ENCODE measurements at places on chromosomes 1 and 21.

DNA sequence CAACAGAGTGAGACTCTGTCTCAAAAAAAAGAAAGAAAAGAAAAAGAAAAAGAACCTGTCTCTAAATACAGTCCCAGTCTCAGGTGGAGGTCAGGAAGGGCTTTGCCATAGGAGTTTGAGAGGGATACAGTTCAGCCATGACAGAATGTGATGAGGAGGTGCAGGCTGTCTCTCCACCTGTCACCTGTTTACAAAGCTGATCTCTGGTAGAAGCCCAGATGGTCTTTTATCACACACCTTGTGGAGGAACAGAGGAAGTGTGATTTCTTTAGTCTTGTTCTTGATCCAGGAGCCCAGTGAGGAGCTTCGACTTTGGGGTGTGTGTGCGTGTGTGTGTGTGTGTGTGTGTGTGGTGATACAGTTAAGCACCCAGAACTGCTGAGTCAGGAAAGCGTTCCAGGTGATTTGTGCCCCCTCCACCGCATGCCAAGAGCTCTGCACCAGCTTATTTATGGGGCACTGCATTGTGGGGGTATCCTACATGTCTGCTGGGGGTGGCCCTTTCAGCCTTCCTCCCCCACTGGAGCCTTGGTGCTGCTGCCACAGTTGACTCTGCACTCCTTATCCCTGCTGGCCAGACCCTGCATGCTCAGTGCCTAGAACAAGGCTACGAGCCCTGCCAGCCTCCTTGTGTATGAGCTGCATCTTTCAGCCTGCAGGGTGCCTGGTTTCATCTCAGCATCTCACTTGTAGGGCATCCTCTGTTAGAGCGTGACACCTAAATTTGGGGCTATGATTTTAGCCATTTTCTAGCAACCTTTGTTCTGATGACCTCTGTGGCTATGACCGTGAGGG is 19.3 kb downstream of the DOP1B start:
- DNase-seq, result no peak

GRCh38 chr1:100308777-100309176 is 42.8 kb downstream of the RTCA start:
- no peak for DNase-seq

- DNase-seq, result no peak
Observed at GRCh38 chr1:37071829-37072228, 37.5 kb upstream of the GRIK3 start.

DNA sequence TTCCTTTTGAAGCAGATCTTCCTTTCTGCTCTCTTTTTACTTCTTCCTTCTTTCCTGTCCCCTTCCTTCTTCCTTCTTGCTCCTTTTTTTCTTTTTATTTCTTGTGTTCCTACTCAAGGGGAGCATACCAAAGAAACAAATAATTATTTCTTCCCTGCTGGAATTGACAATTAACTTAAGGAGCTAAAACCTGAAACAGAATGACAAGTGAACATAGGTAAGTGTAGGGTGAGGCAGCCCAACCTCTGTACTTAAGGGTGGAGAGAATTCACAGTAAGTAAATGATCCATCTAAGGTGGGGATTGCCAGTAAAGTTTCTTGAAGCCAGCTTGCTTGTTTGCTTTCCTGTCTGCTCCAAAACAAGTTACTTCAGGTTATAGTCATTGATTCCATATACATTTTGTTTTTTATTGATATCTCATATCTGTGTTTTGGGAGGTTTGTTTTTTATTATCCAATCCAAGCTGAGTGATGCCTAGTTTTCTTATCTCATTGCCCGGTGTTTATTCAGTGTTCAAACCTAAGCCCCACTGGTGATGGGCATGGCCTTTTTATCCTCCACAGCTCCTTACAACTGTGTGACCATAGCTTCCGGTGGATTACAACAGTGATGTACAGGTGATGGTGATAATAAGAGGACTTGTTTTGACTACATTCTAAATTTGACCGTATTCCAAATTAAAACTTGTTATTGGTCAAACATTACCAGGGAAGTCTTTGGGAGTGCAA is 133.2 kb upstream of the IVNS1ABP start:
- no peak for DNase-seq

DNA sequence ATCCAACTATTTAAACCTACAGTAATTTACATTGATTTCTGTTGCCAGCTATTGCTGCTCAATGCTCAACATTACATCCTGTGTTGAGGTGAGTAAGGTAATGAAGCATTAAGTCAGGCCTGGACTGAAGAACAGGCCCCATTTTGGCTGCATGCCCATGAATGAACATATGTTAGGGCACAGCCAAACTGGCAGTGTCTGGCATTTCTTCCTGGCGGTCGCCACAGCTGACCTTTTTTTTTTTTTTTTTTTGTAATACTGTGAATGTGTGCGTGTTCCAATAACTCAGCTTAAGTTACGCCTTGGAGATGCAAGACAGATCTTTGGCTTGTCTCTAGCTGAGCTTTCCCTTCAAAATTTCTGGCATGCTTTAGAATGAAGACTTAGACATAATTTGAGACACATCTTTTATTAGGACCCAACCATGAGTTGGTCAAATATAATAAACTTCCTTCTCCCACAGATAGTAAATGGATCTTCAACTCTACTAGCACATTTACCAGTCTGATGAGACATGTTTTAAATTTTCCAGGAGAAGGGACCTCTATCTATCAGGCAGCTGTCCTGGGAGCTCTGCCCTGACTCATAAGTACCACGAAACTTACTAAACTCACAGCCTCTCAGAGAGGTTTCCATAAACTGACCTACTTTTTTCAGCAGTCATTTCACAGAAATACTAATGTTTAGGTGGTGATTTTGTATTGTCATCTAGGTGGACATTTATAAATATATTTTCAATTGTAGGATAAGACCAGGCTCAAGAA is 341.1 kb upstream of the RUNX1 start:
- DNase-seq, result no peak

DNA sequence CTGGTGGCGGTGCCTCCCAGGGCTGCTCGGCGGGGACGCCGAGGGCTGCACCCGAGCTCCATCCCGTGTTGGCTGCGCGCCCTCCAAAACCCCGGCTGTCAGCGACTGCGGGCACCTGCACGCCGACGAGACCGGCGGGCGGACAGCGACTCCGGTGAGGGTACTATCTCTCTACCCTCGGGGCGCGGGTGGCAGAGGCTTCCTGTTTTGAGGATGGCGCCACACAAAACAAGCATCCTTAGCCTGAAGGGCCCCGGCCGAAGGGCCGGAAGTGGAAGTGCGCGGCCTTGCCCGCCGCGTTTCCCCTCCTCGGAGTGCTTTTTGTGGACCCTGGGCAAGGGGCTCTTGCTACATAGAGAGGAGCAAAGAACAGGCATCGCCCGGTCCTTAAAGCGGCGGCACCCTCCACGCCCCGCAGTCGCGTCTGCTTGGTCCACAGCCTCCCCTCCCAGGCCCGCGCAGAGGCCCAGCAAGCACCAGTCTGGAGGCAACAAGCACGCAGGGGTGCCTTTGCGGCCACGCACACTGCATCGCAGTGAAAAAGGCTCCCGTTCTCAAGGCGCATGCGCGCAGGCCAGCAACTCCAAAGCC is 561 bp upstream of the COQ8A start:
- peak; percentile 83 for DNase-seq

DNA sequence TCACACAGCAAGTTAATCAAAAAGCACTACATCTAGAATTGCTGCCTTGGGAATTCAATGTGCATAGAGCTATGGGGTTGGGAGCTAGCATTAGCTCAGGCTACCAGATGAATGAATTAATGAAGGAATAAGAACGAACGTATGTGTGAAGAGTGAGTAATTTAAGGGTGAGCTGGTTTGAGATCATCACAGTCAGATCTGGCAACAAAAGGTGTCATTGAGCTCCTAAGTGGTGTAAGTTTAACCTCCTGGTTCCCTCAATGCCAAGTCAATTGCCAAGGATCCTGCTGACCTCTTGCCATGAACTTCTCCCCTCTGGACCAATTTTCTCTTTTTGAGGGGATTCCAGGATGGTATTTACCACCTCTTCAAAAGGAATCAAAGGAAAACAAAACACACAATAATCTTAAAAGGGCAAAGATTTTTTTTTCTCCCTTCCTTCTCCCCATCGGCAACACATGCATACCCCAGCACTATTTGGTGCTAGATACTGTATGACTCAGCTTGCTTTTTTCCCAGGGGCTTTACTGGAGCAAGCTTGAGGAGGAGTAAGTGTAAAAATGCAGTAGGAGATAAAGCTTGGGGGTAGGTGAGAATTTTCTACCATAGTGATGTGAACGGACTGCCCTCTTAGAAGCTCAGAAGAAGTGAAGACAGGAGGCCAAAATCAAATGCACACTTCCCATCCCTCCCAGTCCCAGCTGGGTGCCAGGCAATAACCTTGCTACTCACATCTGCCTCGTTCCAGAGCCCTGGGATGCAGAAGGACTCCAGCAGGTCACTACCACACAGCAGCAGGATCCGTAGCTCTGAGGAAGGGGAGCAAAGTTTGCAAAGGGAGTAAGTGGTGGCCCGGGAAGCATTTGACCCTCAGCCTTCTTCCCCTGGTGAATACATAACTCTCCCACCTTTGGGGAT is 92.0 kb downstream of the LAMC2 start:
- DNase-seq, result no peak

GRCh38 chr1:78607334-78607927 is 12.8 kb upstream of the IFI44L start:
- no peak for DNase-seq

DNA sequence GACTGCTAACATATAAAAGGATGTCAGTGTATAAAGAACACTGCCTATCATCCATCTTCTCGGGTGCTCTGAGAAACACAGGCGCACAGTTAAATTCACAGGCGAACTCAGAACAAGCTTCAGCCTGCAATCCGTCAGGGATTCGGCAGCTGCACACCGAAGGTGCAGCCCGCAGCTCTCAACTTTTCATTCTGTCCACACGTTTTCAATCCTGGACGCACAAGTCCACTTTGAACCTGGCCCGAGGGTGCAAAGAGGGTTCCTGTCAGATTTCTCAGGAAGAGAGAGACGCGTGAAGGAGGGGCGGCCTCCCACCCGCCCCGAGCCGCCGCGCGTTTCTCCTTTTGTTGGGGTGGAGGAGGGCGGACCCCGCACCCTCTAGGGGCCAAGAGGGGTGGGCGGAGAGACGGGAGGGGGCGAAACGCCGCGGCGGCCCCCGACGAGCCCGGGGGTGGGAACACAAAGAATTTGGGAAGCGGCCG is 724 bp downstream of the DOCK7 start:
- no peak for DNase-seq

DNA sequence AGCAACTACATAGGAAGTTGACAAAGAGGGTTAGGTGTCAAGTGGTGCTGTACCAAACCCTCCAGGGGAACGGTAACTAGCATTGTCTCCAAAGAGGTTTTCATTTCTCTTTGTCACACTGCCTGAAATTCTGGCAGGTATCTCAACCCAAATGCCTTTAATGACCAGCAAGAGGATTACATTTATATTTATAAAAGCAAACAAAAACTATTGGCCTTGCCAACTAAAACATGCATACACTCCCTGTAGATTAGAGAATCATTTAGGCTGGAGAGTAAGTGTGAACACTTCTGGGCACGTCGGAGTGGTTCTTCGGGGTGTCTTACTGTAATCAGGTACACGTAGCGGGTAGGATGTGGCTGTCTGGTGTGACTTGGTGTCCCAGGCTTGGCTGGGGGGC is 84.9 kb downstream of the VPS26C start:
- no peak for DNase-seq

DNA sequence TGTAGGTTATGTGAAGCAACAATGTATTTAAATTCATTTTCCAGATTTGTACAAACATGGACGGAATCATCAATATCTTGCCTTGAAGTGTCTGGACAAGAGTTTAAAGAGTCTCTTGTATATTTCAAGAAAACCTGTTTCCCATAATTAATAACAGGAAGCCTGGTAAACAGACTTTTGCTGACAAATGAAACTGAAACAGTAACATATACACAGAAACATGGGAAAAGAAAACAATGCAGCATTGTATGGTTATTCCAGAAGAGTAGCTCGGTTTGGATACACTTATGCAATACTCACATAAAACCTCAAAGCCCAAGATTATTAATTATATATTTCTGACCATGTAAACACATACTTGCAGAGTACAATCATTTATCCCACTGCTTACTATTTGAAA is 265.5 kb downstream of the PTPRC start:
- no peak for DNase-seq

DNA sequence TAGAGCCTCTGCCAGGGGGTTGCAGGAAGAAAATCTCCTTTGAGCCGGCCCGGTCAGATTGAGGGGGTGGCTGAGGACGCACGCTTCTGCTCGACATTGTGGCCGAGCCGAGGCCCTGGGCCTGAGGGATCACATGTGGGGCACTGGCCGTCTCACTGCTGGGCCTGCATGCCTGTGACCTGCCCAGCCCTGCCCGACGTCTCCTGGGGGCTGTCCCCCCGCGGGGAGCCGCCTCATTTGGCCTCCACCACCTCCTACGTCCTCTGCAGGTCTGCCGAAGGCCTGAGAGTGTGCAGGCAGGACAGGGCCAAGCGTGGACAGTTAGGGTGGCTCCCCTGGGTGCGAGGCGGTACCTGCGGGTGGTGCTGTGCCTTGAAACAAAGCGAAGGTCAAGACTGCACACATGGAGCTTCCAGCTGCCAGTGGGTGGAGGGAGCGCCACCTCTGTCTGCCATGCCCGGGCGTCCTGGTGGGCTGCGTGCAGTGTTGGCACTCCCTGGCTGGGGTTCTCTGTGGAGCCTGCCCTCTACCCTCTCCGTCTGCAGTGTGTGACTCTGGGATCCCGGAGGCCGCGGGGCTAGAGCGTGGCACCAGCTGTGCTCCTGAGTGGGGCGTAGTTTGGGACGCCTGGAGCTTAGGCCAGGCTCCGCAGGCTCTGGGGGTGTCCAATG is 51.7 kb downstream of the PCNT start:
- no peak for DNase-seq

DNA sequence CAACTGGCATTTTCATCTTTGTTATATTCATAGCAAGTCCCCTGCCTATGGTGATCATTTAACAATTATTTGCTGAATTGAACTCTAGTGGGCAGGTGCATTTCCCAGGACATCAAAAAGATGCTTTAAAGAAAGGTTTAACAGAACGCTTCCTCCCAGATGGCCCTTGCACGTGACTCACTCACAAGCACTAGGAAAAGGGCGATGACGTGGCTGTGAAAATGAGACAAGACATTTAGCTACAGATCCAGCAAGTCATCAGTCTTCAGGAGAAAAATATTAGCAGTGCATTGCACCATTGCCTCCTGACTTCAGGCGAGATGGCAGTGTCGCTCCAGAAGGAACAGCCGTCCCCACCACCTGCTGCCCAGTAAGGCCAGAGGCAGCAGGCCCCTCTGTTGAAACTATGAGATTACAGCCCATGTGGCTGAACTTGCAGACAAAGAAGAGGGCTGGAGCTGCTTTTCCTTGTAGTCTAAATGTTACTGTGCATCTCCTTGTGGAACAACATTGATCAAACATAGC is 37.2 kb downstream of the DSCAM start:
- no peak for DNase-seq

- DNase-seq, result no peak
Observed at GRCh38 chr21:31383770-31384169, 39.7 kb upstream of the TIAM1 start.

GRCh38 chr1:15402809-15403450 is 6.8 kb upstream of the EFHD2 start:
- no peak for DNase-seq

- no peak for DNase-seq
Observed at GRCh38 chr1:169102567-169102966, 3.9 kb upstream of the ATP1B1 start.
